ENCODE measurements at places on chromosomes 5 and 9.

GRCh38 chr5:145854651-145855258 is 18.1 kb downstream of the GRXCR2 start:
- no peak for DNase-seq

GRCh38 chr5:181203093-181203711 is 1.8 kb downstream of the TRIM7 start:
- no peak for DNase-seq

DNA sequence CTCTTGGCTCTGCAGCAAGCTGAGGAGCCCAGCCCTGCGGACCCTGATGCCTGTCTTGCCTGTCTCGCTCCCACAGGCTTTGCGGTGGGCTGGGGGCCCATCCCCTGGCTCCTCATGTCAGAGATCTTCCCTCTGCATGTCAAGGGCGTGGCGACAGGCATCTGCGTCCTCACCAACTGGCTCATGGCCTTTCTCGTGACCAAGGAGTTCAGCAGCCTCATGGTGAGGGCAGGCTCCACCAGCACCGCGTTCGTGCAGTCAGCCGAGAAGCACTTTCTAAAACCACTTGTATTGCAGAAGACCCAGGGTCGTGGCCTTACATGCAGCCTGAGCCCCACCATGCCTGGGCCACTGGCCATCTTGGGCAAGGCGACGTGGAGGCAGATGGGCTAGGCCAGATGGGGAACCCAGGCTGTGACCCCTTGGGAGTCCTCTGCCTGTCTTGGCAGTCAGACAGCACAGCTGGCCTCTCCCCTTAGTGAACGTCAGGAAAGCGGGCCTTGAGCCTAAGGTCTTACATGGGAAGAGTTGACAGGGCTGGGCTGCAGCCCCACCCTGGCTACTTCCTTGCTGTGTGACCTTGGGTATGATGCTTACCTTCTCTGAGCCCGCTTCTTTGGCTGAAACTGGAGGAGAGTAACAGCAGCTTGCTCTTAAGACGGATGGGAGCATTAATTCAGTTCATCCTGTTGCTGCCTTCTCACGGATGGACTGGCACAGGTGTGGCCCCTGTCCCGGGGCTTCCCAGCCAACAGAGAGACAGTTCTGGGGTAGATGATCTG is 8.6 kb downstream of the SLC2A8 start:
- no peak for DNase-seq

GRCh38 chr9:116639251-116639741 is 47.8 kb upstream of the TRIM32 start:
- DNase-seq = no peak

- DNase-seq = no peak
Observed at GRCh38 chr5:90342576-90342975, 67.0 kb downstream of the CETN3 start.

- no peak for DNase-seq
Observed at GRCh38 chr5:9231842-9232241, 314.0 kb downstream of the SEMA5A start.

DNA sequence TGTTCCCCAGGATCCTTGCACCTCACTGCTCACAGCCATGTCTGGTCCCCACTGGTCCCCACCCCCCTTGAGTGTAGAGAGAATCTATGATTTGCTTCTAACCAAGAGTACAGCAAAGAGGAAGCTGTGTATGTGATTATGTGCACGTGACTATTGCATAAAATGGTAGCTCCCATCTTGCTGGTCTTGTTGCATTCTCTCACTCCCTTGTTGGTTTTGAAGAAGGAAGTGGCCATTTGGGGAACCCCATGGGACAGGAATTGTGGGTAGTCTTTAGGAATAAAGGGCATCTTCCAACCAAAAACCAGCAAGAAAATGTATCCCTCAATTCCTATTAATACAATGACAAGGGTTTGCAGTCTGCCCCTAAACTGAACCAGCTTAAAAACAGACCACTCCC is 5.2 kb upstream of the FCN2 start:
- peak; percentile 10 for DNase-seq
